Activated CD8-positive, alpha-beta memory T cell treated with anti-CD3 and anti-CD28 coated beads, Interleukin-2, amount 10 ng/mL, durations not matched to agents 7 days and 5 days (primary cell): ENCODE measurements at places on chromosomes 11 and 22. TPM values are rescaled to one million over a fixed set of nuclear protein-coding genes. Genes with fewer than 3 reads are reported as not detected.

DNA sequence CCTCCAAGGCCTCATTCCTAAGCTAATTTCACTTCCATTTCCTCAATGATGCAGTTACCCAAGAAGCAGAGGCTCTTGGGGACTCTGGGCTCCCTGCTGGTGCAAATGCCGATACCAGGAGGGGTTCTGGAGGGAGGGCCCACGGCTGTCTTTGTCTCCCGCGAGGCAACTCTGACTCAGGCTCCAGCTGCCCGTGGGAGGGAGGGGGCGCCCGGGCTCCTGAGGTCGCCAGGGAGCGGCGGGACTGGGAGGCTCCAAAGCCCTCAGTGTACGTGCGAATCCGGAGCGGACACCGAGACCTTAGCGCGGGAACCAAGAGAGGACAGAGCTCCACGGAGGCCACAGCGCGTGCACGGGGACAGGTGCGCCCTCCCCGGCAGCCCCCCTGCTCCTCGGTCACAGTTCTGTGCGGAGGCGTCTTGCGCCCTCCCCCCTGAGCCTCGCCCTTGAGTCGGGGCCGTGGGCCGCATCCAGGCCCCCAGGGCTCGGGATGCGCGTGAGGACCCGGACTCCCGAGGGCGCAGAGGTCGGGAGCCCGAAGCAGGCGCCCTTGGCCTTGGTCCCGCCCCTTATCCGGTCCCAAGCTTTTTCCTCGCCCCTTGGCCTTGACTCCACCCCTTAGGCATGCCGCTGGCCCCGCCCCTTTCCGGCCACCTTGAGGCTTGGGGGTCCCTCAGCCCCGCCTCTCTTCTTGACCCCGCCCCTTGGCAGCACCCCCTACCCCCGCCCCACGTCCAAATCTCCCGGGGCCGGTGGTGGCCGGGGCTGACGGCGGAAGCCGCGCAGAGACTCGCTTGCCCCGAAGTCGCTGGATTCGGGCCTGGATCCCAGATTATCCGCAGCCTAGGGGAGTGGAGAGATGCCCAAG is 4.7 kb upstream of the SHISA8 start:
- H3K4me1 ChIP-seq: peaks cover 11% of the 10 kb centered on the region
- peaks cover 21% of the 10 kb centered on the region for H3K27me3 ChIP-seq
- H3K27ac ChIP-seq: no peak overlapping the region

CLTCL1 gene
- total RNA-seq: 0.68 TPM

TTC36 gene
- 0.66 TPM for total RNA-seq

ARHGAP20 gene
- 0.18 TPM for total RNA-seq

TRIM68 gene
- 14.9 TPM for total RNA-seq
